ENCODE measurements at places on chromosomes 7 and 10.

GRCh38 chr10:28445516-28445915 is 87.4 kb upstream of the WAC start:
- no peak for DNase-seq

GRCh38 chr10:122189185-122189584 is 81.9 kb upstream of the BTBD16 start:
- no peak for DNase-seq

- peak; percentile 10 for DNase-seq
Measured at GRCh38 chr7:11341285-11341944, 367.7 kb downstream of the PHF14 start.

DNA sequence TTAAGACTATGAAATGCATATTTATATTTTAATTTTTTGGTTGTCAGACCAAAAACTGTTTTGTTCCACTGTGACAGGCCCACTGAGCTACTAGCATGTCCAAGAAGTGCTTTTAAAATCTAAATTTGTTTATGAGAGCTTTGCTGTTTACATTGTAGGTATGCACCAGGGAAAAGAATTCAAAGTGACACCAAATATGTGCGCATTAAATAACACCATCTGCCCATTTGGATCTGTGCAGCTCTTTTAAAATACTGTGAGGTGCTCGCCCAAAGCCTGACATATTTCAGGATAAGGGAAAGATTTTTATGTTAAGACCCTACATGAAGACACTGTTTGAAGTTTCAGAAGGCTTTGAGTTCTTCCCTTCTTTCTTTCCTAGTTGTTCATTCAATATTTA is 162.9 kb downstream of the ST7 start:
- DNase-seq = no peak

DNA sequence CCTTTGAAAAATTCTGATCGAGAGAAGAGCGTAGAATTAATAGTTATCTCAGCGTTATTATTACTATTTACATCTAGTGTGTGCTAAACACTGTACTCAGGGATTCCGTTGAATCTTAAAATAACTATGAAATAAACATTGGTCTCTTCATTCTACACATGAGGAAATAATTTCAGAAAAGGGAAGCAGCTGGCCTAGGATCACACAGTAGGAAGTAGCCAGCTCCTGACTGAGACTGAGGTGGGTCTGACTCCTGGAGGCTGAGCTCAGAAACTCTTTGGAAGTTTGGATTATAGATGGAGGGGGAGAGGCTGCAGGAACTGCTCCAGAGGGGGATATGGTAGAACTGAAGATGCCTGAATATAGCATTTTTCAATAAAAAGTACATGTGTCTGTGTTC is 183.9 kb upstream of the WDR11 start:
- DNase-seq = no peak

- no peak for DNase-seq
Measured at GRCh38 chr7:34407586-34407985, 250.4 kb upstream of the NPSR1 start.

- no peak for DNase-seq
Measured at GRCh38 chr7:96322373-96322695, 436 bp upstream of the SLC25A13 start.

- DNase-seq = no peak
Measured at GRCh38 chr10:100357059-100357858, 10.2 kb downstream of the SCD start.

DNA sequence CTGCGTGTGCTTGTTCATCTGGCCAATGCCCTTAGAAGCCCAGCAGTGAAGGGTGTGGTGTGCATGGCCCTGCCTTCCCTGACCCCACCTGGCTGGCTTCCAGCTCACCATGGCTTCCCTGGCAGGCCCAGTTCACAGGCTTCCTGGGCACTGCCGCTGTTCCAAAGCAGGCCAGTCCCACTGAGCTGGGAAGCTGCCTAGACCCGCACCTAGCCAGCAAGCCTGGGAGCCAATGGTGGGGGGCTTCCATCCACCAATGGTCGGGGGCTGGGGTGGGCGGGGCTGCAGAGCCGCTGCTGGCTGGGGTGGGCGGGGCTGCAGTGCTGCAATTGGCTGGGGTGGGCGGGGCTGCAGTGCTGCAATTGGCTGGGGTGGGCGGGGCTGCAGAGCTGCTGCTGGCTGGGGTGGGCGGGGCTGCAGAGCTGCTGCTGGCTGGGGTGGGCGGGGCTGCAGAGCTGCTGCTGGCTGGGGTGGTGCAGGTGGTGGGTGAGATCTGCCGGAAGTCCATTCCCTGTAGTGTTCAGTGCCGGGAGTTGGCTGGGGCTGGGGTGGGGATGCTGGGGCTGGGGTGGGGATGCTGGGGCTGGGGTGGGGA is 12.4 kb downstream of the CALY start:
- peak; percentile 61 for DNase-seq

DNA sequence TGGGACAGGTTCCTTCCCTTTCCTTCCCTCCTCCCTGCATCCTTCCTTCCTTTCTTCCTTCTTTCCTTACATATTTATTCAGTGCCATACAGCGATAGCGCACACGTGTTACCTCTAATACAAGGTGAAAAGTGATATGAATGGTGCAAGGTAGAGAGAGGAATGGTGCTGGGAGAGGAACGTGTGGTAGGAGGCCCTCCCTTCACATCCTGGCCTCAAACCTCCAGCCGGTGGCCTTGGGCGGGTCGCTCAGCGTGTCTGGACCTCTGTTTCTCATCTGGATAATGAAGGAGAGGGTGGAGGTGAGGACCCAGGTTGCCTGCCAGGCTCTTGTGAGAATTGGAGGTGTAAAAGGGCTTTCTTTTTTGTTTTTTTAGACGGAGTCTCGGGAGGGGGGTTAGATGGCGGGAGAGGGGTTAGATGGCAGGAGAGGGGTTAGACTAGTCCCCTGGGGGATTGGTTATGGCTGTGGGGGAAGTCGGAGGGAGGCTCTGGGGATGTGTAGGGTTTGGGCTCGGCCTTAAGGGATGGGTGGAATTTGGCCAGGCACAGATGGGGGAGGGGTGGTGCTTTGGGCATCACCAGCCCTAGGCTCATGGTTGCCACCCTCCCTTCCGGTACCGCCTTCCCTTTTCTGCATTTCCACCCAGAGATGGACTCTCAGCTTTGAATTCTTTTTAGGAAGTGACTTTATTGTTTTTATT is 14.9 kb downstream of the CHST3 start:
- DNase-seq = no peak

DNA sequence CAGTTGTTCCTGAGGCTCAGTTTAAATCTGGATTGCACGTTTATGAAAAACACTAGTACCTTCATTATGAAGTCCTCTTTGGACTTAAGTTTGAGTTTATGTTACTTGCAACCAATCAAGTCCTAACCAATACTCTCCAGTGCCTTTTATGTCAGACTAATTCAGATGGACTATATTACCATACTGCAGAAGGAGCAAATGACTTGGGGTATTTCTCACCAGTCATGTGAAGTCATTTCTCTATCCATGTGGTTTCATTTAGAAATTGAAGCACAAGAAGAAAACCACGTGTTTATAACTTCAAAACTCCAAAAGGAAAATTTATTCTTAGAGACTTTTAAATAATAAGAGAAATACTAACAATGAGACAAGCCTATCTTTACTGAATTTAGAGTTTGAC is 201.6 kb downstream of the MBL2 start:
- no peak for DNase-seq

- DNase-seq = no peak
Measured at GRCh38 chr10:6136215-6137201, 47.7 kb downstream of the RBM17 start.

DNA sequence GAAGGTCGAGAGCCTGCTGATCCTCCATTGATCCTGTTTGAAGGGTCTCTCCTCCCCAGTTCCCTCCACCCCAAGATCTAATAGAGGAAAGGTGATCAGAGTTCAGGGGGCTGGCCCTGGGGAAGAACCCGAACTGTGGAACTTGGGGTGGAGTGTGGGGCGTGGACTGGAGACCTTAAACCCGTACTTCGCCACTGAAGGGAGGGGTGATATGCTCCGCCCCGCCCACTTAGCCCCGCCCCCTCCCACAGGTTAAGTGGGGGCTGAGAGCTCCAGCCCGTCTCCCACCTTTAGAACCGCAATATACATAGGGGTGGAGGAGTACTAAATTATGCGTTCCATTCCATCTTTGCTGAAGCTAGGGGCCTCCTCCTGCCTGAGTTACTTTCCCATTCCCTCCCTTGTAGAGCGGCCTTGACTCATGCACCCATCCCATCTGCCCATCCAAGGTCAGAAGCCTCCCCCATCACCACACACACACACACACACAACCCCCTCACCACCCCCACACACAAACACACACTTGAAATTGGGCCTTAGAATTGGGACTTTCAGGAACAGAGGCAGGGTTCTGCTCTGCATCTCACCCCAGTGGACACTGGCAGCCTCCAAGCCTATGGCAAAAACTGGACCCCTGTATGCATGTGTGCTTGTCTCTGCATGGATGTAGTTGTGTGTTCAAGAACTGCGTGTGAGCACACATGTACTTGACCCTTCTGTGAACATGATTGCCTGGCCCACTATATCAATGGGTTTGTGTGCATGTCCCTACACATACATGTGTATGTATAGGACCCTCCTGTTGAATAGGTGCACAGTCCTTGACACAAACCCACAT is 991 bp downstream of the SEMA4G start:
- DNase-seq = no peak

GRCh38 chr10:70405037-70405824 is 1.3 kb downstream of the EIF4EBP2 start:
- peak; percentile 50 for DNase-seq

DNA sequence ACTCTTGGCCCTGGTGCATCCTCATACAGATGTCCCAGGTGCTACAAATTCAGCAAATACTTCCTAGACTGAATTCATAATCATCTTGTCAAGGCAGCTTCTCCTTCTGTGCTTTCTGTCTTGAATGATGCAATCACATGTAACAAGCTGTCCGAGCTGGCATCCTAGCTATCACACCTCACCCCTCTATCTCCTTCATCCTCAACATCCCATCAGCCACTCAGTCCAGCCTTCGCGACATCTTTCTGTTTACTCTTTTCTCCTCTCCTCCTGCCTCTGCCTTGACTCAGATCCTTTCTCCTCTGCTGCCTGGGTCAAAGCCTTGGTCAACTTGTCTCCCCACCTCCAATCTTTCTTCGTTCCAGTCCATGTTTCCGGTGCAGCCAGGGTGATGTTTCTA is 240.4 kb upstream of the CELF2 start:
- no peak for DNase-seq

DNA sequence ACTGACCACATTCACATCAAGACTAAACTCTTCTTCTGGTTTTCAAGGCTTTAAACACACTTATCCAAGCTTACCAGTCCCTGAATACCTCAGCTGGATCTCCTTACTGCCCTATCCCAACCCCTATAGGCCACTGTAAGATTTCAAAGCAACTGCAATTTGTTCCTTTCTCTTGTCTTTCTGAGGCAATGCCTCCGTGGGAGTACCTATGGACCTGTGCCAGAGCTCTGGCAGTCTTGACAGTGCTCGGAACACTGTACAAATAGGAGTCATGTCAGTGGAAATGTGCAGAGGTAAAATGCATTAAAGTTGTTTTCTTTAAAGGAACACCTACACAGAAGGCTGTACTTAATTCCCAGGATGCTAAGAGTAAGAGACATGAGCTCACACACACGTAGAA is 124.7 kb downstream of the CNOT4 start:
- DNase-seq = no peak

GRCh38 chr10:95247881-95248583 is 42.8 kb downstream of the PDLIM1 start:
- no peak for DNase-seq

DNA sequence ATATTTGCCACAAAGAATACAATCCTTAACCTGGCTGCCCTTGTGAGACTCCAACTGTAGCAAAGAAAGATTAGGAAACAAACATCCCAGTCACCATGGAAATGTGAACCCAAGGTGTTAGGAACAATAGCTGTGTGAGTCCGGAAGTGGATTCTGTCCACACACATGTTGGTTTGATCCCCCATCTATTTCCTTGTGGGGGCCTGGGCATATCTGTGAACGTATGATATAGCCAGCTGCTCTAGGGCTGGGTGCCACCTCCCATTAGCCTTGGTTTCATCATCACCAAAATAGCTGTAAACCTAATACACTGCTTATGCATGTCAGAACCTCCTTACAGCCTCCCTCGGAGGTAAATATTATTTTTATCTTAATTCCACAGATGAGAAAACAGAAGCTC is 26.4 kb downstream of the GRK5 start:
- DNase-seq = no peak

DNA sequence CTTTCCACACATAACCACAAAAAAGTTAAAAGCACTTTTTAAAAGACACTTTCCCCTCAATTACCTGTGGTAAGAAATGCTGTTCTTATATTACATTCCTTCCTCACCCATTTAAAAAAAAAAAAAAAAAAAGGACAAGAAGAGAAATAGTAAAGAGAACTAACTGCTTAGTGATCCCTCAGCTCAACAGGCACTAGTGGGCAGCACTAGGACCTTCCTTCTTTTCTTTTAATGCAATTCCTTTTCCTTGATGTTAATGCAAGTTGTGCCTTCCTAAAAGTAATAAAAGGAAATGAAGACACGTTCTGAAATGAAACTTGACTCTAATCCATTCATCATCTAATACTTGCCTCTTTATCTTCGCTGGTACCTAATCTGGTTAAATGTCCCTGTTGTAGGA is 189.7 kb downstream of the TCF7L2 start:
- DNase-seq = no peak

DNA sequence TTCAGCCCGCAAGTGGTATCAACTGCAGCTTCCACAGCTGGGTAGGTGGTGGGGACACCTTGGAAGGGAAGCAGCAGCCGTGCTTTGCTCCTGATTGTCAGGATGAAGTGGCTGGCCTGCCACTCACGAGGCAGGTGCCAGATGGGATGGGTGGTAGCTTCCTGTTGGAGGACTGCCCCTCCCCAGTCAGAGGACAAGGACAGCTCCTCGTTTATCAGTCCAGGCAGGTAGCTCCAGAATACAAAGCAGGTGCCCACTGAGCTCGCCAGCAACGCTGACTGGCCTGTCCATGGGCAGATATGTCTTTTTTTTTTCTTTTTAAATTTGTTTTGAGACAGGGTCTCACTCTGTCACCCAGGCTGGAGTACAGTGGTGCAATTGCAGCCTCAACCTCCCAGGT is 431.3 kb downstream of the GALNT17 start:
- no peak for DNase-seq

DNA sequence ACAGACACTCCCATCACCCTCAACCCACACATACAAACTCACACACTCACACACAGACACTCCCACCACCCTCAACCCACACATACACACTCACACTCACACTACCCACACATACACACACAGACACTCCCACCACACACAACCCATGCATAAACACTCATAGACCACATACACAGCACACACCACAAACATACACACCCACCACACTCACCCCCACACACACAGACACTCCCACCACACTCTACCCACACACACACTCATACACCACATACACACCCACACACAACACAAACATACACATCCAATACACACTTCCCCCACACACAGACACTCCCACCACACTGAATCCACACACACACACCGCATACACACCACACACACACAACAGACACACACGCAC is 521.2 kb downstream of the TCERG1L start:
- no peak for DNase-seq

DNA sequence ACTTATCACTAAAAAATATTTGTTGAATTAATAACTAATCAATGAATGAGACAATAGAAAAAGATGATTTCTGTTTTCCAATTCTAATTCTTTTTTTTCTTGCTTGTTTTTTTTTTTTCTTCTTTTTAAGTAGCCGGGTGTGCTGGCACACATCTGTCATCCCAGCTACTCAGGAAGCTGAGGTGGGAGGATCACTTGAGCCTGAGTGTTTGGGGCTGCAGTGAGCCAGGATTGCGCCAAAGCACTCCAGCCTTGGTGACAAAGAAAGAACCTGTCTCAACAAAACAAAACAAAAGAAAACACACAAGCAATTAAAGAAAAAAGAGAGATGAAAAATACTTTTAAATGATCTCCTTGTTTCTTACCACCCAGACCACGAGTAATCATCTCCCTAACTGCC is 1109.3 kb downstream of the REEP3 start:
- DNase-seq = no peak

- DNase-seq = no peak
Measured at GRCh38 chr7:4866528-4867496, 5.0 kb upstream of the PAPOLB start.
